ENCODE measurements at places on chromosomes 1 and 21. TPM values are rescaled to one million over a fixed set of nuclear protein-coding genes. Genes with fewer than 3 reads are reported as not detected.

DNA sequence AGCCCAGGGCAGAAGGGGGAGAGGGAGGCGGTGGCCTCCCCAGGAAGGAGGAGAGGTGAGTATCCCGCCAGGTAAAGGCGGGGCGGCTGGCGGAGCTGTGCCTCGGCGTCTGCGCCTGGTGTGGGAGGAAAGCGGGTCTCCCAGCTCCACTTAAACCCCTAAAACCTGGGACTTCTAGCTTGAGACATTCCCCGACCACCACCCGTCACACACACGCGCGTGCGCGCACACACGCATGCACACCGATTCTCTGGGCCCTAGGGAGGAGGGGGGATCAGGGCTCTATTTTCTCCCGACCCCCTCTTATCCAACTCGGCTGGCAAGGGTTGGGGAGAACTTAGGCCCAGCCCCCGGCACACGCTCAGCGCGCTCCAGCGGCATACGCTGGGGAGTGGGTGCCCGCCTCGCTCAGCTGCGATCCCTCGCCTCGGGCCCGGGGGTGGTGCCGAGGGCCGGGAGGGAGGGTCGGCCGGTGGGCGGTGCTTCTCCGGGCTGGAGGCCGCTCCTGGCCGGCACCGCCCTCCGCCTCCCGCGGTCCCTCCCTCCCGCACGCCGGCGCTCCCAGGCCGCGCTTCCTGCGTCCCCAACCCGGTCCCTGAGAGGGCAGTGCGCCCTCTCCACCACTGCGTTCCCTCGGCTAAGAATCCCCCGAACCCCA lies at the start of gene TMEM51:
Gene TMEM51, plus strand, starts transcription at position 564 of the 658 bp plus-strand sequence. CDS start 61,341 bp downstream, outside the sequence.
- DNase-seq = peak; percentile 17

DNA sequence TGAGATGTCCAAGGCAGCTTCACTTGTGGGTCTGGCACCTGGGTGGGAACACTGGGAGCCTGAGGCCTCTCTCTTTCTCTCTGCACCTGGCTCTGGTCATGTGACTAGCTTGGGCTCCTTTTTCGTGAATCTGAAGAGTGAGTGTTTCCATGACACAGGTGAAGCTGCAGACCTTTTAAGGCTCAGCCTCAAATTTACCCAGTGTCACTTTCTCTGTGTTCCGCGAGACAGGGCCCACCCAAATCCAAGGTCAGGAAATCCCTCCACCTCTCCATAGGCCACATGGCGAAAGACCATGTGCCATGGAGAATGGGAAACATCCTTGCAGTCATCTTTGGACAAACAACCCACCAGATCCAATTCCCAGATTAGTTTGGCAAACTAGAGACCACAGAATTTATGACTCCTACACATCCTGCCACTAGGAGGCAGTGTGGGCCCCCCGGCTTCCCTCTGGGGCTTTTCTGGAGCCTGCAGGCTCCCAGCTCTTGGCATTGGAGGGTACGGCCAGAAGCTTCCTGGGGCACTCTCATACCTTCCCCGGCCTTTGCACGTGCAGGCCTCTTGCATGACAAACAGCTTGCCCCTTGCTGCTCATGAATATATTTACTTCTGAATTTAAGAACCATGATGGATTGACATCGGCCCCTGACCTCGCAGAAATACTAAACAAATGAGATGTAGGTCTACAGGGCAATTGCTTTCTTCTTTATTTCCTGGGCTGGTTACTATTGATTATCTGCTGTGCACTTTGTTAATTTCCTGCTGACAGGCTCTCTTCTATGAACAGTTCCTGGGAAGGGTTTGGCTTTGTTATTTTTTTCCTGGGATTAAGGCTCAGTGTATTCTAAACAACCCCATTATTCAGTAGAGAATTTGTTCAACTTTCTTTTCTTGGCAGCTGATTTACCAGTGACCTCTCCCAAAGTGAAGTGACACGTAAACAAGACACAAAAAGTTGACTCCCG lies 180.7 kb downstream of the KAZN start:
- peak; percentile 62 for DNase-seq

- DNase-seq = no peak
Observed at GRCh38 chr1:22606161-22606560, 30.3 kb upstream of the C1QA start.

- no peak for DNase-seq
Observed at GRCh38 chr1:187527346-187527745, 698.6 kb downstream of the PLA2G4A start.

- DNase-seq = peak; percentile 60
Observed at GRCh38 chr1:77687519-77687906, 5.1 kb upstream of the ZZZ3 start.

DNA sequence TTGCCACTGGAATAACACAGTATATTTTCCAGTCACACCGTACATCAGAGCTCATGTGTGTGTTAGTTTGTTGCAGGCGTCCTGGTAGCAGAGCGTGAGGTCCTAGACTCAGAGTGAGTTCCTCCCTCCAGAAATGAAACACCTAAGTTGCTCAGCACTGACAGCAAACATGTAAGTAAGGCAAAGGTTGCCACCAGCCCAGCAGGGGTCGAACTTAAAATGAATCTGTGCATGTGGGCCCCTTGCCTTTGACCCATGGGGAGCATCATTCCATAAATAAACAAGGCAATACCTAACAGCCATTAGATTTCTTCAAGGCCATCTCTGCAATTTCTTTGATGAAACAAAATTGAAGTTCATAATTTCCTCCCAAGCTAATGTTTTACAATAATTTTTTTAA lies 125.3 kb upstream of the ERG start:
- DNase-seq = no peak

DNA sequence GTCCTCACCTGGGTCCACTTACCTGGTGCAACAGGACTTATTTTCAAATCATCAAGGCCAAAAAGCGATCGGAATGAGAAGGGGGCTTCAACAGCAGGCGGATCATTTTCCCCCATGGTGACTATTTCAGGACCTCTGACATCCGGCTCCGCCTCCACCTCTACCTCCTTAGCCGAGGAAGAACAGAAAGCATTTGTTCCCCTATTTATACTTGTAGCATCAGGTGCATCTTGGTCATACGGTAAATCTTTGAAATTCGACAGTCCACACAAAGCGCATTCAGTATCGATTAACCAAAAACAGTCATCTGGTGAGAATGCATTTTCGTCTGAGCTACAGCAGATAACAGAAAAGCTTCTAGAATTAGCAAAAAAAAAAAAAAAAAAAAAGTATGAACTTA lies 550 bp downstream of the TMPRSS3 start:
- no peak for DNase-seq

- DNase-seq = no peak
Observed at GRCh38 chr1:91553177-91553591, 52.5 kb downstream of the CDC7 start.

GRCh38 chr1:171868217-171868803 lies 27.0 kb downstream of the DNM3 start:
- no peak for DNase-seq

- DNase-seq = no peak
Observed at GRCh38 chr1:15014516-15014915, 139.0 kb upstream of the TMEM51 start.

DNA sequence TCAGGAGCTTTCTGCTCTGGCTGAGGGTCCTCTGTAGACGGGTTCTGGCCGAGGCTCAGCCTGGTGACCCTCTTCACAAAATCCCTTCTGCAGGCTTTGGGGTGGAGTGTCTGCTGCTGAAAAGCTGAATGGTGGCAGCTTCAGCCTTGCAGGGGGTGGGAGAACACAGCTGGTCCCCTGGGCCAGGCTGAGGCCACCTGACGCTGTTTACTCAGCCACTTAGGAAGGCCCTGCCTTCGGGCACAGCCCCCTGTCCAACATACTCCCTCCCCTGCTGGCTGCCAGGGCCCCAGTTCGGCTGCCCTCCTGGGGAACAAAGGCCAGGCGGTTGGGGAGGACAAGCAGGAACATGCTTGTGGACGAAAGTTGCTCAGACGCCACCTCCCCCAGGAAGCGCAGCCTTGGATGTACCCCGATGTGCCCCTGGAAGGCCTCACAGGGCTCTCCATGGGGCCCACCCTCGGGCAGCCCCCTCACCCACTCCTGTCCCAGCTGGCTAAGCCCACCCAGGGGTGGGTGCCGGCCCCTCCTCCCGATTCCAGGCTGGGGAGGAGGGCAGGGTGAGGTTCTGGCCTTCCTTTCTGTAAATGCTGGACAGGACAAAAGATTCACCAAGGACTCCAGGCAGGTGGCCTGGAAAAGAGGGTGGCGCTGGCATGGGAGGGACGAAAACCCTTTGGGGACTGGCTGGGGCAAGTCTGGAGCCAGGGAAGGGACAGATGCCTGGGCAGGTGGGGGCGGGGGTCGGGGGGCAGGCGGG lies at the start of gene ANKRD65:
Gene ANKRD65, minus strand, starts transcription at position 130 of the 760 bp plus-strand sequence. CDS start 271 bp downstream, outside the sequence.
- no peak for DNase-seq

DNA sequence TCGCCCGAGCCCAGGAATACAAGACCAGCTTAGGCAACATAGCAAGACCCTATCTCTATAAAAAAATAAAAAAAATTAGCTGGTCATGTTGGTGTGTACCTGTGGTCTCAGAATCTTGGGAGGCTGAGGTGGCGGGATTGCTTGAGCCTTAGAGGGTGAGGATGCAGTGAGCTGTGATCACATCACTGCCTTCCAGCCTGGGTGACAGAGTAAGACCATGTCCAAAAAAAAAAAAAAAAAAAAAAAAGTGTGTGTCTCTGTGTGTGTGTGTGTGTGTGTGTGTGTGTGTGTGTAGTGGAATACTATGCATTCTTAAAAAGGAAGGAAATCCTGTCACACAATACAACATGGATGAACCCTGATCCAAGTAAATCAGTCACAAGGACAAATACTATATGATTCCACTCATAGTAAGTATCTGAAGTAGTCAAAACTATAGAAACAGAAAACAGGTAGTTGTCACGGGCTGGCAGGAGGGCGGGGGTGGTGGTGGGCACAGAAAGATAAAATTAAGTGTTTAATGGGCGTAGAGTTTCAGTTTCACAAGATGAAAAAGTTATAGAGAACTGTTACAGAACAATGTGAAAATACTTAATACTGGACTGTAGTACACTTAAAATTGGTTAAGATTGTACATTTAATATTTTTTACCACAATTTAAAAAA lies 47.8 kb downstream of the SELENOF start:
- DNase-seq = no peak

- no peak for DNase-seq
Observed at GRCh38 chr1:7754234-7754633, 16.9 kb upstream of the VAMP3 start.

DNA sequence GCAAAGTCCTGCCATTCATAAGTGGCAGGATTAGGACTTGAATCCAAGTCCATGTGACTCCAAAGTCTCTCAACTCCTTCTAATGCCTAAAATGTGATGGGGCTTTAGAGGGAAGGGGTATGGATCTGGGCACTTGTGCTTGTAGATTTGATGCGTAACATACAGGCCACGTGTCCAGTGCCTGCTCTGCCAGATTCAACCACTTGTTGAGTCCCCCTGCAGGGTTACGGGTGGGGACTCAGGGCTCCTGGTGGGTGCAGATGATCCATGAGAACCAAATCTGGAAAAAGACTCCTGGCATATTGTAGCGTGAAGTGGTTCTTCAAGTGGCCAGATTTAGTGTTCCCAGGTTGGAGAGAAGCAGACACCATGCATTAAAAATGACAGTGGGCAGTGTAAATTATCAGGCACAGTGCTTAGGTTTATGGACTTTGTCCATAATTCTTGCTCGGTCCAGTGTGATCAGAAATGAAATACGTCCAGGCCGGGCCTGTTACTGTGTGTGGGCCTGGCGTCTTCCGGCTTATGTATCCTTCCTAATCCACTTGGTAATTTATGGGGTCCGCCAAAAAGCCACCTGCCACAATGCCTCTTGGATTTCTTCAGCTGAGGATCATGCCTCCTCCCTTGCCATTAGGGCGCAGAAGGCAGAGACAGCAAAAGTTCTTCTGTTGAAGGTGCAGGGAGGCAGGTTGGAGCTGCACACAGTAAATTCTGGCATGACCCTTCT lies 51.2 kb upstream of the LRP8 start:
- no peak for DNase-seq

DNA sequence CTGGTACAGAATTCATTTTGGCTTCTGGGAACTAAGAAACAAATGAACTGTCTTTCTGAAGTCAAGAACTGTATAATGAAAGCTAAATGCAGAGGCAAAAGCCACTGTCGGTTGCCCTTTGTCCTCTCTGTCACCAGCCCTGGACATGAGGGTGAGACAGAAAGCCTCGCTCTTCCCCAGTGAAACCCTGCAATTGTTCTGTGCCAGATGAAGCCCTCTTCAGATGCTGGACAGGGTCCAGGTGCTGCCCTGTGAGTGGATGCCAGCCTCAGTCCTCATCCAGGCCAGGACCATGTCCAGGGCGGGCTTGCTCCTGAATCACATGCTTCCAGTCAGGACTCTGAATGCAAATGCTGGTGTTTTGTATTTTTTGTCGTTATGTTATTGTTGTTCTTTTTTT lies 138.7 kb downstream of the RUNX1 start:
- no peak for DNase-seq

- DNase-seq = no peak
Observed at GRCh38 chr1:39110325-39110851, 84.2 kb downstream of the NDUFS5 start.

- DNase-seq = no peak
Observed at GRCh38 chr1:19844731-19845495, 29.8 kb upstream of the RNF186 start.

DNA sequence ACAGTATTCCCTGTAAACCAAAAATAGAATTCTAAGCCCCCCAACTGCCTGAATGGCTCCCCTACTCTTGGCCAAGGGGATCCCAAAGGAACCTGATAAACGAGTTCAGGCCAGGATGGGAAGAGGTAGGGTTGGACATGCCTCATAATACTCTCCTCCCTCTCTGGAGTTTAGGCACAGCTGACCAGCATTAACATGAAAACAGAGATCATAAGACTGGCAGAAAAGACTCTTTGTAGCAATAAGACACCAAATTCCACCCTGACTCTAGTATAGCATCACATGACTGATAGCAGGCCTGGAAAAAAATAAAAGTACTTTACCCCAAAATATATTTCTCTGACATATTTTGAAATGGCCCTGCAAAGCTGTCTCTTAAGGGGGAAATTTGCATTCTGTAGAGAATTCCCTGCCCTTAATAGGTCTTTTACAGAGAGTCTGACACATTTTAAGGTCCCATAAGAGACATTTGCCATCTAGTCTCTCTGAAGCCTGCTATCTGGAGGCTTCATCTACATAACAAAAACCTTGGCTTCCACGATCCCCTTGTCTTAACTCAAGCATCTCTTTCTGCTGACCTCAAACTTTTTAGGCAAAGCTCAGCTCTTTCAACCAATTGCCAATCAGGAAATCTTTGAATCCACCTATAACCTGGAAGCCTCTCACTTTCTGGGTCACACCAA lies 55.9 kb downstream of the SIK1 start:
- DNase-seq = no peak

DNA sequence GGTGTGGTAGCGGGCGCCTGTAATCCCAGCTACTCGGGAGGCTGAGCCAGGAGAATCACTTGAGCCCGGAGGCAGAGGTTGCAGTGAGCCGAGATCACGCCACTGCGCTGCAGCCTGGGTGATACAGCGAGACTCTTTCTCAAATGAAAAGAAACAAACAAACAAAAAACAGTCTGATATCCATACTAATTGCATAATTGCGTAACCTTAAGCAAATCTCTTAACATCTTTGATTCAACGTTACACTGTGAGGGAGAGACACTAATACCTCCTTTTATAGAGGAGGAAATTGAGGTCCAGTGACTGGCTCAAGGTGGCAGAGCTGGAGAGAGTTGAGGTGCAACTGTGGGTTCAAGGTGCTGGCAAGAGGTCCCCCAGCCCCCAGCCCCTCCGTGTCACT lies 12.6 kb upstream of the COX20 start:
- no peak for DNase-seq

Gene GUCA2B
- not detected for total RNA-seq

Gene RHD
- total RNA-seq = not detected

Gene AMY1C
- total RNA-seq = not detected

Gene HIVEP3
- 39.6 TPM for total RNA-seq

Gene DDR2
- 0.21 TPM for total RNA-seq

Gene OR2T35
- total RNA-seq = not detected

Gene SLAMF7
- 40.3 TPM for total RNA-seq

Gene CELA2B
- not detected for total RNA-seq

Gene PRDM16
- not detected for total RNA-seq

Gene C21orf58
- total RNA-seq = 27.4 TPM

Gene PBXIP1
- total RNA-seq = 22.6 TPM

Gene KRTAP21-2
- not detected for total RNA-seq
